Stimulated activated CD8-positive, alpha-beta memory T cell treated with anti-CD3 and anti-CD28 coated beads, Interleukin-4, amount 100 ng/mL, for 1 hour (primary cell): ENCODE measurements at places on chromosomes 1 and 21.

DNA sequence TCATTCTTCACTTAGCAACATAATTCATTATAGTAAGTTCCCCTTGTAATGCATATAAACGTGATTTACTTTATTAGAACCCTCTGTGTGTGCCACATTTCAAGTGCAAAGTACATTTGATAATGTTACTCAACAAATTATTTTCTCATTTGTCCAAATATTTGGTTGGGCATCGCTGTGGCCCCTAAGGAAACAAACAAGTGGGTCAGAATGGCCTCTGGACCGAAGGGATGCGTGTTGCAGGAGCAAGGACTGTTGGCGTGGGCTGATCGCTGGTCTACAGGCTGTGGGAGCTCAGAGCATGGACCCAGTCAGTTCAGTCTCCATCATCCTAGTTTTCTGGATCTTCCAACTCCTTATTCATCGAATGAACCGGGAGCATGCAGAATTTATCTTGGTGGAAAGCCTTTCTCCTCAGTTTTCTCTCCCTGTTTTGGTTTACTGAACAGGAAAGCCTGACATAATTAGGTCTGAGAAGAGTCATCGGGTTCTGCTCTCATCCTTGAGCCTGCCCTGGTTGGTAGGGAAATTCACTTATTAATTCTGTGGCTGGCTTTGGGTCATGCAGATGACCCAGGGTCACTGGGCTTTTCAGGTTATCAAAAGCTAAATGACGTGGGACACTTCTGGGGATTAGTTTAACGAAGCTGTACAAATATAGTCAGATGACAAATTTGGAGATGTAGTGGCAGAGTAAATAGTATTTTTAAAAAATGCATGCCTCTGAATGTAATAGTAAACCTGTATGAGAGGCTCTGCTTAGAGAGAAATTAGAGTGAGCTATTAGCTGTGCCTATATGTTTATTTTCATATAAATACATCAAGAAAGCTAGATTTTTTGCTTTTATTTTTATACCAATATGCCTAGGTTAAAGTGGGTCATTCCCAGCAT lies 200.2 kb downstream of the SDCCAG8 start:
- DNase-seq: no peak

GRCh38 chr1:229570891-229571516 lies 12.5 kb upstream of the ABCB10 start:
- no peak for DNase-seq

GRCh38 chr21:16570171-16570570 lies 840.4 kb downstream of the USP25 start:
- DNase-seq: no peak

GRCh38 chr1:67833602-67833940 lies 304 bp upstream of the GNG12 start:
- DNase-seq: no peak

DNA sequence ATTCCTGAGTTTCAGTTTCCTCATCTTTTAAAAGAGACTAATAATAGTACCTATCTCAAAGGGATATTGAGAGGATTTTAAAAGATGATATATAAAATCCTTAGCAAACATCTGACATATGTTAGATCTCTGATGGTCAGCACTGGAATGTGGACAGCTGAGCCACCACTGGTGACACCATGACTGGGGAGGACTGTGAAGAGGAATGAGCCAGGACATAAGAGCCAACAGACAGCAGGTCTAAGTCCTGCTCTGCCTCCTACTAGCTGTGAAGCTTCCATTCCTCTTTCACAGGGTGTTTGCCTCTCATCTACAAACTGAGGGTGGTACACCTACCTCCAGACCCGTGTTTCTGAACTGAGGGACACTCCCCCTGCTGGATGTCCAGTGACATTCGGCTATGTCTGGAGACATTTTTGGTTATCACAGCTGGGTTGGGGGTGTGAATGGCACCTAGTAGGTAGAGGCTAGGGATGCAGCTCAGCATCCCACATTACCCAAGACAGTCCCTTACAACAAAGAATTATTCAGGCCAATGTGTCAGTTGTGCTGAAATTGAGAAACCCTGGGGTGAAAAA lies 109.1 kb upstream of the OLIG2 start:
- DNase-seq: no peak

DNA sequence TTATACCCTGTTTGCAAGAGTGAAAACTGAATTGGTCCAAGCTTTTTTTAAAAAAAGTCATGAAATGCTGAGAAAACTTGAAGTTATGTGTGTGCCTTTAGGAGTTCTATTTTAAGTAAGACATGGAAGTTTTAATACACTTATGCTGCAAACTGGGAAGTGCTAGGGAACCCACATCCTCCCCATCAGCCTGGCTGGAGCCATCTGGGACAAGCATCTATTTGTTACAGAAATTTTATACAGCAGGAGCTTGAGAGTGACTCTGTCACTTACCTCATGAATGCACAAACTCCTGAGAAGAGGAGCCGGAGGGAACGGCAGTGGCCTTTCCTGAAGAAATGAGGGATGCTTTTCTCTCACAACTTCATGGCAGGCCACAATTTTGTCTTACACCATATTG lies 78.2 kb upstream of the SLC44A3 start:
- no peak for DNase-seq

GRCh38 chr1:16921391-16922185 lies at the start of gene CROCC:
TSS of gene CROCC (plus strand) at chr1:16921931. CDS start at chr1:16922019, 88 bp downstream.
- DNase-seq: peak; percentile 16
